ENCODE measurements at places on chromosomes 1 and 21. TPM values are rescaled to one million over a fixed set of nuclear protein-coding genes. Genes with fewer than 3 reads are reported as not detected.

DNA sequence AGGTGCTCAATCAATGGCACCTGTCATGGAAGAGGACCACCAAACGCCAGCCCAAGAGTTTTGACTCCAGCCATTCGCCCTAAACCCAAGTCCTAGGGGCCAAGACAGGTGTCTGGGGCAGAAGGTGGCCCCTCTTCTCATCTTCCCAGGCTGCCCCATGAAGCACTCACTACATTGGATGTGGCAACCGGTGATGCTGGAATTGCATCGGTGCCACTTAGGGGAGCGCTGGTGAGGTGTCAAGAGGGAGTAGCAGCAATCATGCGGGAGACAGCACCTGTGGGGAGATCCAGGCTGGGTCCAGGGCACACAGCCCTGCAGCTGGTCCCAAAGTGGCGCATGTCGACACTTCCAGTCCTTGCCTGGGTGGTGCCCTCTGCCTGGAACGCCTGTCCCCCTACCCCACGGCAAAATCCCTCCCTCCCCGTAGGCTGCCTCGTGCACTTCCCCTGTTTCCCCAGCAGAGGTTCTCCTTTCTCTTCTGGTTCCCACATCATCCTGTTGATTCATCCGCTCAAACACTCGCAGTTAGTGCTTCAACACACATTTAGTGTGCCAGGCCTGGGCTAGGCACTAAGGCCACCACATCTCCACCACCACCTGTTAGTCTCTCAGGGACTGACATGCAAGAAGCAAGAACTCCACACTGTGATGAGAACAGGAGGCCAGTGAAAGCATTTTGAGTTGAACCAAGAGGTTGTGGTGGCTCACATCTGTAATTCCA is 18.5 kb downstream of the PLA2G2D start:
- DNase-seq, result peak; percentile 56

DNA sequence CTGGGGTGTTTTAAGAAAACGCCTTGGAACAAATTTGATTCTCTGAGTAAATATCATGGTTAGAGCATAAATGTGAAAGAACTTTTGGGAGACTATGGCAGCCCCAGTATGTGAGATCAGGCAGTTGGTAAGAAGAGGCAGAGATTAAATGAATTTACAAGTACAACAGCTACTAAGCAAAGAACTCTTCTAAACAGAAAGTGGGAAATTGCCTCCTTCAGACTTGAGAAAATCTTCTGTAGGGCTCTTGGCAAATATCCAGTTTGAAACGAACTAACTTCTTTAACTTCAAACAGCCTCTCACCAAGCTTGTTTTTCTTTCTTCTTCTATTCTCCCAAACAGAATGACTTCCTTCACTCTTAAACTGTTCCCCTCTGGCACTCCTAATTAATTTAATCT is 337.7 kb downstream of the SIPA1L2 start:
- no peak for DNase-seq

The DNASE2B gene
- not detected for total RNA-seq

The LRRIQ3 gene
- total RNA-seq, result 0.81 TPM

GRCh38 chr1:32764826-32765569 is 52.2 kb downstream of the YARS1 start:
- DNase-seq, result no peak

The RHOU gene
- total RNA-seq, result 3.2 TPM

- no peak for DNase-seq
Measured at GRCh38 chr1:56079391-56079790, 500.0 kb downstream of the PLPP3 start.

- DNase-seq, result no peak
Measured at GRCh38 chr1:94186946-94187345, 50.4 kb downstream of the ARHGAP29 start.

The ANKRD34A gene
- 0.69 TPM for total RNA-seq

GRCh38 chr21:35198982-35199732 is 150.1 kb upstream of the RUNX1 start:
- no peak for DNase-seq

DNA sequence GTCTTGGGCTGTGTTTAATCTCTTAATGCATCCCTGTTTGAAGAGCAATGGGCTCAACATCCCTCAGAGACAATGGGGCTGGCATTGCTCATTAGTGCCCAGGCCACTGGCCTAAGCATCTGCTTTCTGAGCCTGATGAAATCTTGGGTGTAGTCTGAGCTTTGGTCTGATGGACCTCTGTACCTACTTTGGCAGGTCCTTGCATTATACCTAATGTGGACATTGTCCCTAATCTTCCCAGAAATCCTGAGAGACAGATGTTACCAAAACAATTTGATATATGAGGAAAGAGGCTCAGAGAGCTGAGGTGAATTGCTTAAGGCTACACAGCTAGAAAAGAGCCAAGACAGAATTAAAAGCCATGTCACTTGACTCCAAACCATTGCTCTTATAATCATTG is 95.0 kb downstream of the PTPRU start:
- DNase-seq, result no peak

The SLC25A34 gene
- total RNA-seq, result 3.5 TPM

- no peak for DNase-seq
Measured at GRCh38 chr1:66237722-66238479, 296.1 kb upstream of the SGIP1 start.

The MYCL gene
- 14.4 TPM for total RNA-seq

DNA sequence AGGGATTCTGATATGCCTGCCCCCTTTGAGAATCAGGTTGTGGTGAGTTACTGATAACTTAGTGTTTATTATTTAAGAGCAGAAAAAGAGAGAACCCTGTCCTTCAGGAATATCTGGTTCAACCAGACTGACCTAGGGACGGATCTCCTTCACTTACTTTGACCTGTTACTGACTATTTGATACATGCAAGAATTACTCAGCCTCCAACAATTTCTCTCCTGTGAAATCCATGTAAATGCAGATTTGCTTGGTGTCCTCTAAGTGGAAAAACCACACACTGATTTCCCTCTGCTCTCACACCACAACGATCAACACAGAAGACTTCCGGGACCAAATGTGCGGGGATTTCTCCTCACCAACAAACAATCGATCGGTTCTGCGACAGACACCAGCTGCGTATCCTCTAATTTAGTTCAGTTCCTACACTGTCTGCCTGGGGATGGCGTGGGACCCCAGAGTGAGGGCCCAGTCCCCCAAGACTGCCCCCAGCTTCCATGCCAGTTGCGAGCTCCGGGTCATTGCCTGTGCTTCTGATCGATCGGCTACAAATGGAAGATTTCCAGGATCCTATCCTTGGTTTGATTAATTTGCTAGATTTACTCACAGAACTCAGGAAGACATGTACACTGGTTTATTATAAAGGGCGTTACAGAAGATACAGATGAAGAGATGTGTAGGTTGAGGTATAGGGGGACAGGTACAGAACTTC is 51.7 kb downstream of the BACE2 start:
- no peak for DNase-seq

GRCh38 chr1:202107321-202107761 is 15.4 kb upstream of the GPR37L1 start:
- no peak for DNase-seq

GRCh38 chr1:27868932-27869718 is 3.2 kb upstream of the THEMIS2 start:
- peak; percentile 43 for DNase-seq
